ENCODE measurements at places on chromosomes 2 and 18. TPM values are rescaled to one million over a fixed set of nuclear protein-coding genes. Genes with fewer than 3 reads are reported as not detected.

LINC00305 gene
- not detected for total RNA-seq

MTIF2 gene
- total RNA-seq = 22.7 TPM

BMP10 gene
- not detected for total RNA-seq

DSG1 gene
- total RNA-seq = not detected

MAP4K4 gene
- 115 TPM for total RNA-seq

CDCA7 gene
- 55.4 TPM for total RNA-seq

ABCG5 gene
- total RNA-seq = not detected

SLC14A1 gene
- total RNA-seq = not detected

UGT1A4 gene
- 0.07 TPM for total RNA-seq

ALPP gene
- not detected for total RNA-seq

UGT1A7 gene
- total RNA-seq = not detected

PLB1 gene
- total RNA-seq = 1.2 TPM

CPO gene
- not detected for total RNA-seq

ICA1L gene
- total RNA-seq = 1.7 TPM

SKOR2 gene
- not detected for total RNA-seq

- DNase-seq = no peak
Measured at GRCh38 chr2:8575038-8575833, 106.6 kb upstream of the ID2 start.

DNA sequence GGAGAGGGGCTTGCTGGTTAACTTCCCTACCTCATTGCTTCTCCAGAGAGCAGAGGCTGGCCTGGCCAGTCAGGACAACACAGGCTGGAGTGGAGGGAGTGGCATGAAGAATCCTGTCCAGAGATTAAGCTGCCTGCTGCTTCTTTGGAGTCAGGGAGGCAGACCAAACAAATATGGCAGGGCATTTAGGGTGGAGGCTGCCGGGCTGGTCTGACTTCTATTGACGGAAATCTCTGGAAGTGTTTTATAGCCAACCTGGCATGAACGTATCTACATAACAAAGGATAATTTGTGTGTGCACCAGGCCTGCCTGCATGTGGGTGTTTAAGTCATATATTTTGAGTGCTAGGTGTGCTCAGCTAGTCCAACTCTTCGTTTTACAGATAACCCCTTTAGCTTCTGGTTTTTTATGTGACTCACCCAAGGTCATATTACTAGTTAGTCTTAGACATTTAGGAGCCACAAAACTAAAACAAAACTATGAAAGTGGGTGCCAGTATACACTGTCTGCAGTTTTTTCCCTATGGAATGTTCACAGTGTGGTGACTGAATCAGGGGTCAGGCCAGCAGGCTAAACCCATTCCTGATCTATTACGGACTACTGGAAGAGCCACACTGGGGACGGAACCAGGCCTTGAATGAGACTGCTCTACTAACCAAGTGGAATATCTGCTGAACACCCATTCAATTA lies 5.5 kb downstream of the NPC1 start:
- DNase-seq = no peak

DNA sequence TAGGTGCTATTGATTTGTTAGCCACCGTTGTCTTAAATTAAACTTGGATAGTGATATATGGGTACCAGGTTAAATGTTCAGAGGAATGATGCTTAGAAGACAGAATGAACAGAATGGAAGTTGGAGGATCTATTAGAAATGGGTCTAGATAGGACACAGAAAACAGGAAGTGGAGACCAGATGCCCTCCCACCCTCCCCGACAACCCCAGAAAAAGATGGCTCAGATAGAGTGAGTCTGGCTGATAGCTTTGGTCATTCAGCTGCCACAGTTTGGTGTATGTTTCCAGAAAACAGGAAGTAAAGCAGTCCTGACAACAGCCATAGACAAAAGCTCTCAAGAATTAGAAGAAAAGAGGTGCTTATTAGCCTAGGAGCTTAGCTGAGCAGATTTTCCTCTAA lies 71.5 kb upstream of the DSG1 start:
- DNase-seq = no peak

DNA sequence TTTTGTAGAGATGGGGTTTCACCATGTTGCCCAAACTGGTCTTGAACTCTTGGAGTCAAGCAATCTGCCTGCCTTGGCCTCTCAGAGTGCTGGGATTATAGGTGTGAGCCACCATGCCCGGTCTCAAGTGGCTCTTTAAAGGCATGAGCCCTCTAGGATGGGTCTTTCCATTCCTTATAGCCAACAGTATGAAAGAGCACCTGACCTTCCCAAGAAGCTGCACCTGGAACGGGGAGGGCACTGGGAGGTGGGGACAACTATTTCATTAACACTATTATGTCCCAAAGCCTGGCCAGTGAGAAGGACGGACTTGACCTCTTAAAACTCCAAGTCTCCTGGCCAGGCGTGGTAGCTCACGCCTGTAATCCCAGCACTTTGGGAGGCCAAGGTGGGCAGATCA lies 149.7 kb downstream of the ZFP36L2 start:
- DNase-seq = no peak

GRCh38 chr2:197450465-197450864 lies 2.9 kb upstream of the COQ10B start:
- DNase-seq = no peak

- no peak for DNase-seq
Measured at GRCh38 chr18:50030146-50030545, 164.8 kb downstream of the MYO5B start.

DNA sequence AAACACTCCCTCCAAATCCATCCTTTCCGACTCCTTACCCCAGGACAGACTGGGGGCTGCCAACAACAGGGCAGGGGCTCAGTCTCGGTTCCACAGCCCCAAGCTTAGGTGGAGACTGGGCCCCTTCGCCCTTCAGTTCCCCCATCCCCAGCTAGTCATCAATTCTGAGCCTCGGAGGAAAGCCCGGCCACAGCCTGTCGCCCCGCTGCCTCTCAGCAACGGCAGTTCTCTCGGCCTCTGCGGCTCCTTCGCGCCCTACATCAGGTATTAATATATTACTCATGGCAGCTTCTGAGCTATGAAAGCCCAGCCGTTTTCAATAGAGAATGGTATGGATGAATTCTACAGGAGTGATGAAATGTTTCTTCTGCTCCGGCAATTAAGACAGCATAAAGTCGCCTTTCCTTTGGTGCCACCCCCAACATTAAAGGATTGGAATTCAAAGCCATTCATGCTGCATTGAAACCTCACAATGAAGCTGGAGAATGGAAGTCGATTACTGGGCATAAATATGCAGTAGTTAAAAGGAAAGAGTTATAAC lies 2.8 kb downstream of the HDAC4 start:
- DNase-seq = no peak

- DNase-seq = no peak
Measured at GRCh38 chr2:85187069-85187468, 53.9 kb downstream of the TCF7L1 start.

DNA sequence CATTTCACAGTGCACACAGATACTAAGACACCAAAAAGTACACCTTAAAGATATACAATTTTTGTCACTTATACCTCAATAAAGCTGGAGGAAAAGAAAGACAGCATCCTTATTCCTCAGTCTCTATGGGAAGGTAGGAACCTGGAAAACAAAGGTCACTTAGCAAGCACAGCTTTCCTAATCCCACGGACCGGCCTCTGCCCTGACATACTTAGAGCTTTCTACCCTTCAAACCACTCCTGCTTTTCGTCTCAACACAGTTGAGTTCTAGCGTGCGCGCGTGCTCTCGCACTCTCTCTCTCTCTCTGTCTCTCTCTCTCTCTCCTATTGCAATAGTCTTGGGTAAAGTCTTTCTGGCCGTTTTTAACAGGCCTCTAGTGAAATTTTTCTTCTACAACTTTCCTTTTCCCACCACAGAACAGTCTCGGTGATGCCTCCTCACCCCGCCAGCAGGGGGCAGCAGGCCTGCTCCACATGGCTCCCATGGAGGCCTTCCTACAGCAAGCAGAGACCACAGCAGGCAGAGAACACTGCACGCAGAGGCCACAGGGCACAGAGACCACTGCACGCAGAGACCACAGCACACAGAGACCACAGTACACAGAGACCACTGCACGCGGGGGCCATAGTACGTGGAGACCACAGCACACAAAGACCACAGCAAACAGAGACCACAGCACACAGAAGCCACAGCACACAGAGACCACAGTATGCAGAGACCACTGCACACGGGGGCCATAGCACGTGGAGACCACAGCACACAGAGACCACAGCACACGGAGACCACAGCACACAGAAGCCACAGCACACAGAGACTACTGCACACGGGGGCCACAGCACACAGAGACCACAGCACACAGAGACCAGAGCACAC lies 106.9 kb downstream of the FBXO15 start:
- DNase-seq = no peak

DNA sequence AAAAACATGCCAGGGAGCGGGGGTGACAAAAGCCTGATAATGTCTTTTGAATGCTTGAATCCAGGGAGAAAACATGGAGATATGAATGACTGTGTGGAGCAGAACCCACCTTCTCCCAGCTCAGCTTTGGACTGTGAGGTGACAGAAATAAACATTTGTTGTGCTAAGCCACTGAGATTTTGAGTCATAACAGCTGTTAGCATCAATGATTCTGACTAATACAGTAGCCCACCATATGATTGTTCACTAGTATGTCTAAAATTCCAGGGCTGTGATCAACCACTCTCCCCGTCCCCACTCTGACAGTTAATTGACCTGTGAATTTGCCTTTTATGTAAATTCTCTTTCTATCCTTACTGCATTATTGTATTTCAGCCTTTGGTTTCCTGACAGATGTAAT lies 69.1 kb downstream of the PDK1 start:
- DNase-seq = no peak

DNA sequence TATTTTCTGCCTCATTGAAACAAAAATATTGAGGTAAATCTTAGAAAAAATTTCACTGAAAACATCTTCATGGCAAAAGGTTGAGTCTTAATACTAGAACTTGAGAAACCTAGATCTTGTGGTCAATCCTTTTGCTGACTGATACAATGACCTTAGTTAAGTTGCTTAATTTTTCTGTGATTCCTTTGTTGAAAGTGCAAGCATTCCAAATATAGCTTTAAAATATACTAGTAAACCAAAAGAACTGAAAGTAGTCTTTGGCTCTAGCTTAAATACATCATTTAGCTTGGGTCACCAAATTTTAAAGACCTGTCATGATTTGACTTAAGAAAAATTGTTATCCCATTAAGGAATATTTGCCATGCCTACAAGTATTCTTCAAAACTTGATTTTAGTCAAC lies 16.7 kb downstream of the BMP10 start:
- DNase-seq = no peak

- no peak for DNase-seq
Measured at GRCh38 chr2:191312662-191313061, 67.5 kb downstream of the MYO1B start.

DNA sequence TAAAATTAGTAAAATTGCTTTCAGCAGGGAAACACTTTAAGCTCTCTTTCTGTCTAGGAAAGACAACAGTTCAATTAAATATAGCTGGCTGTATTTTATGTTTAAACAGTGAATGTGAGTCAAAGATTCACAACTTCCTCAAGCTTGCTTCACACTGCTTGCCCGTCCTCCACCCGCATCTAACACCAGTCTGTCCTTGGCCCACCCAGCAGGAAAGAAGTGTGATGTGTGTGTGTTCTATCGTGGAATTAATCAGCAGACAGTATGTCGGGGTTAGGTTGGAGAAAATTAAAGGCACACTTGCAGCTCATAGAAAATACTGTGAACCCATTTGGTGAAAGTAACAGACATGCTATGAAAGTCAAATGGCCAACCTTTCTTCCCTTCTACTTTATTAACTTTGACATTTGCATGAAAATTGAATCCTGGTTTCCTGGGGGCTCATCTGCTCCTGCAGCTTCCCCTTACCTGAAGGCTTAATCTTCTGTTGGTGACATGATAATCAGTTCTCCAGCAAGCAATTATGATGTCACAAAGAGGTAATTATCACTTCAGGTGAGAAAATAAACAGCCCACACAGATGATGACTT lies 182.0 kb downstream of the UXS1 start:
- no peak for DNase-seq

DNA sequence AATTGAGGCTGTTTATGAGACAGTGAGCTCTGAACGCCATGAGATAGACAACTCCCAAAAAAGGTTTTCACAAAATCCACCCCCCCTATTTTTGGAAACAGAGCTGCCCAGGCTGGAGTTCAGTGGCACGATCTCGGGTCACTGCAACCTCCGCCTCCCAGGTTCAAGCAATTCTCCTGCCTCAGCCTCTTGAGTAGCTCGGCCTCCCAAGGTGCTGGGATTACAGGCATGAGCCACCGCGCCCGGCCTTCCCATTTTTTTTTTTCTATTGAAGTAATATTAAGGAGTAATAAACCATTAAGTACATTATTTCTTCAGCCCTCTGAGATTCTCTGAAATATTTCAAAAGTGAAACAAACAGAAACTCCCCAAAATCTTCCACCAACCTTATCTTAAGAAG lies 252.8 kb upstream of the NETO1 start:
- no peak for DNase-seq

- no peak for DNase-seq
Measured at GRCh38 chr2:45541450-45541849, 69.6 kb downstream of the SRBD1 start.

- DNase-seq = no peak
Measured at GRCh38 chr2:26541401-26542193, 63.7 kb upstream of the OTOF start.

DNA sequence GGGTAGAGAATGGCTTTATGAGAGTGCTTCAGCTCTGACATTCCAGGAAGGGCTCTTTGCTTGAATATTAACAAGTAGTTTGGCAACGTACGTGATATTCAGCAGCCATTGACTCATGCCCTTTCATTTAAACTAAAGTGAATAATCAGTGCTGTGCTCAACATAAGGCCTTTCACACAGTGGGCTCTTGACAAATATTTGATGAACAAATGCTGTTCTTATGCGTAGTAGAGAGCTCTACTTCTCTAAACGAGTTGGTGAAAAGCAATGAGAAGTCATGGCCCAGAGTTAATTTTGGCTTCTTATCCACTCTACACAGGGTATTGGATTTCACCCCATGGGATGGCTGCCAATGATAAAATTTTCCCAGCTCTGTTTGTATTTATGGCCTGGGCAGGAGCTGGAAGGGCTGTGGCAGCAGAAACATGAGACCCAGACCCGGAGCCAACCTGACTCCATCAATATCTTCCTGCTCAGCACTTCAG lies 338.9 kb downstream of the CCDC85A start:
- peak; percentile 89 for DNase-seq
